COLO829 (cell line): ENCODE measurements at places on chromosomes 3 and 15.

- no peak for DNase-seq
Observed at GRCh38 chr3:28718074-28718849, 369.6 kb upstream of the AZI2 start.

DNA sequence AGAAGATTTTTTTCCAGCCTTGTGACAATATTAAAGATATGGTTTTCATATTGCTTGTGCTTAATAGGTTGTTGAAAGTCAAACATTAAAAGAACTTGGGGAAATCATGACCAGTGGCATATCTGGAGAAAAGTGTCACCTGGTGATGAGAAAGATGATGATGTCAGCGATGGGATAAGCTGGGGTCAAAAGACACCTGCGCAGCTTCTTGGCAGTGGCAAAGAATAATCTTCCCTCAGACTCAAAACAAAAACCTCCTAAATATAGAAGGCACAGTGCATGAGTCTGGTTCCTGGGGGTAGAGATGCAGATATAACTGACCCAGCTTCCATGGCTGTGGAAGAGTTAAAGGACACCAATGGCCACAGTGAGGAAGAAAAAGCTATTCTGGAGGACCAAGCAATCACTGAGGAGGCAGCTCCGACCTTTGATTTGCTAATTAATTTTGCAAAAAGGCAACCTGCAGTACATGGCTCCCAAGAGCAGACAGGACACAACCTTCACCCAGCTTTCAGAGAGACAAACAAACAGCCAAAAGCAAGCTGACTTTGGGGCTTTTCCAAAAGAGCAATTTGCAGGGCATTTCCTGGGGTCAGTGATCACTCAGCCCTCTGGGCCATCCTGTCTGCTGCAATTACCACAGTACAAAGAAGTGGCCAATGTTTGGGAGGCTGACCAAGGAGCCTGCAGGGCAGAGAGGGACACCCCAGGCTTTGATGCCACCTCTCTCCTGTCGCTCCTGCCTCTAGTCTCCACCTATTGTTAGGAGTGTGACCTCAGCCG, 17.6 kb upstream of the SEMA5B start:
- no peak for DNase-seq

DNA sequence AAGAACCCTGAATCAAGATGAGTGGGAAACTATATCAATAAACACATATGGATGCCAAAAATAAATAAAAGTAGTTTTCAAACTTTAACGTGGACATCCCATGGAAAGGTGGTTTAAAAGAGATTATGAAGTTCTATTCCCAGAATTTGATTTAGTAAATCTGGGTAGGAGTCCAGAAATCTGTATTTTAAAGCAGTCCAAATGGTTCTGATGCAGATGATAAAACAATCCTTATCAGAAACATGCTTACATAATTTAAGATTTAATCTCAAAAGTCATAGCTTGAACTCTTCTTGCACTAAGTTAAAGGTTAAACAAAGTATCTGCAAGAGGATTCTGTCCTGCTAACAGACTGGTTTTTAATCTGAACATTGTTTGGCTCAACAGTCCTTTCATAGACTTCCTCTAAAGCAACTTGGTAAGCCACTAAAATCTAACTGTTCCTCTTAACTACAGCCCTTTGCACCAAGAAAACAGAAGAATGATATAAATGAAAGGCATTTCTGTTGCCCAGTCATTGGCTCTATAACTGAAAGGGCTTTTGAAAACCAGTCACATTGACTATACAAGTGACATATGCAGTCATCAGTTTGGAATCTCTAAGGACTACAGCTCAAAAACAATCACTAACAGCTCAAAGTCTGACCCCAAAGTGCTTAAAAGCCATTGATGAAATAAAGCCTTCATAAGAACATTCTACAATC, 23.4 kb upstream of the MAP4 start:
- DNase-seq, result peak; percentile 85

GRCh38 chr3:114558271-114558670, 264.4 kb downstream of the TIGIT start:
- DNase-seq, result peak; percentile 2

GRCh38 chr3:151753846-151754245, 20.1 kb downstream of the AADACL2 start:
- DNase-seq, result no peak

DNA sequence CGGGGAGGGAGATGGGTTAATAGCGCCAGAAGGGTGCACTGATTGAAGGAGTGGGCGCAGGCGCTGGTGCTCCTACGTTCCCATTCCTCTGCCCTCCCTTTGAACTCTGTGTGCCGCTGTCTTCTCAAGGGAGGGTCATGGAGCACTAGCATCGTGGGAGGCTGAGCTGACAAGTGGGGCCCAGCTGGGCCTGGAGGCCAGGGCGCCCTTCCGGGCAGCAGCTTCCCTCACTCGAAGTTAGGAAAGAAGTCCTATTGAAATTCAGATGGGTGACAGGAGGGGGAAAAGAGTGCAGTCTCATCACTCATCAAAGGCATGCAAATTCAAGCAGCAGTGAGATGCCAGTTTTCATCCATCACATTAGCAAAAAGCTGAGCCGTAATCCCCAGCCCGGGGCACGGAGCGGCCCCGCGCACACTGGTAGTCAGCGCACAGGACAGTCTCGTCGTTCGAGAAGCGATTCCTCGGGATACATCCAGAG, 128.2 kb downstream of the LRRK1 start:
- no peak for DNase-seq

- no peak for DNase-seq
Observed at GRCh38 chr3:53705774-53706173, 140.4 kb downstream of the CHDH start.

GRCh38 chr15:80599359-80599758, 95.8 kb upstream of the ABHD17C start:
- no peak for DNase-seq

- DNase-seq, result no peak
Observed at GRCh38 chr3:47348411-47349154, 32.2 kb upstream of the PTPN23 start.
